ENCODE measurements at places on chromosomes 5 and 9.

DNA sequence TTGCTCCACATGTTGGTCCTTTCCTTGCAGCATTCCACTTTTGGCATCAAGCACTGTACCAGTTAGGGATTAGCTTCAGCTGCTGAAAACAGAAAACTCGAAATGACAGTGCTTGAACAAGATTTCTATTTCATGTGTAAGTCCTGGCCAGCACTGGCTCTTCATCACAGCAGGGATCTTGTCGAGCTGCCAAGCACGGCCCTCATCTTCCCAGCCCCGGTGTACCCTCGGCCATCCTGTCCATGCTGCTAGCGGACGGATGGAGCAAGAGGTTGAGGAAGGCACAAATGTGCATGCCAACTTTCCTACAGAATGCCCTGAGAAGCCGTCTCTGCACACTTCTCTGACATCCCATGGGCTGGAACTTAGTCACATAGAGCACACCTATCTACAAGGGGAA is 130.6 kb downstream of the TENT4A start:
- DNase-seq, result no peak

GRCh38 chr5:138875946-138876345 is 811 bp upstream of the LRRTM2 start:
- no peak for DNase-seq

DNA sequence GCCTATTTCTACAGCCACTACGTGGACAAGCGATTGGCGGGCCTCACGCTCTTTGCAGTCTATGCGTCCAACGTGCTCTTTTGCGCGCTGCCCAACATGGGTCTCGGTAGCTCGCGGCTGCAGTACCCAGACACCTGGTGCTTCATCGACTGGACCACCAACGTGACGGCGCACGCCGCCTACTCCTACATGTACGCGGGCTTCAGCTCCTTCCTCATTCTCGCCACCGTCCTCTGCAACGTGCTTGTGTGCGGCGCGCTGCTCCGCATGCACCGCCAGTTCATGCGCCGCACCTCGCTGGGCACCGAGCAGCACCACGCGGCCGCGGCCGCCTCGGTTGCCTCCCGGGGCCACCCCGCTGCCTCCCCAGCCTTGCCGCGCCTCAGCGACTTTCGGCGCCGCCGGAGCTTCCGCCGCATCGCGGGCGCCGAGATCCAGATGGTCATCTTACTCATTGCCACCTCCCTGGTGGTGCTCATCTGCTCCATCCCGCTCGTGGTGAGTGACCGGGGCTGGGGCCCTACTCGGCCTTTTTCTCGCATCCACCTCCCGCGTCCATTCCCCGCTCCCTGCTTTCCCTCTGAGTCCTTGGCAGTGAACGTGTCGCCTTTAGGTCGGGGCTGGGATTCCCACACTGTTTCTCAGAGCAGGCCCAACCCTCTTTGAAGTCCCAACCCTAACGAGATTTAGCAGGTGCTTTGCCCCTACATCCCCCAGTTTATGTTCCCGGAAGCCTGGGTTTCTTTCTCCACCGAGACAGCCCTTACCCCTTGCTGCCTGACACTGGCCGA is 1.8 kb downstream of the PTGER4 start:
- no peak for DNase-seq

DNA sequence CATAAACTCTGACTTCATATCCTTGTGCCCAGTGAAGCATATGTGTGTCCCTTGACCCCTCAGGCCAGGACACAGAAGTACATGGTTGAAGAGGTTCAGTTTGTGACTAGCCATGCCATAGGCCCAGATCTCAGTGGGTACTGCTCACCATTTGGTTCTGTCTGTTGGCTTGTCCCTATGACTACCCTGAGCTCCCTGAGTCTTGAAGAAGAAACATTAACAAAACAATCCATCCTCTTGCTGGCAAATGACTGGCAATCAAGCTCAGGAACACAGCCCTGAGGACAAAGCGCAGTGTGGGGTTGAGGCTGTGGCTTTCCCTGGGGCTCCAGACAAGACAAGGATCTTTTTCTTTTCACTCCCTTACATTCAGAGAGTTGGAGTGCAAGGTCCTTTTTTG is 46.3 kb downstream of the TNFAIP8 start:
- DNase-seq, result no peak

DNA sequence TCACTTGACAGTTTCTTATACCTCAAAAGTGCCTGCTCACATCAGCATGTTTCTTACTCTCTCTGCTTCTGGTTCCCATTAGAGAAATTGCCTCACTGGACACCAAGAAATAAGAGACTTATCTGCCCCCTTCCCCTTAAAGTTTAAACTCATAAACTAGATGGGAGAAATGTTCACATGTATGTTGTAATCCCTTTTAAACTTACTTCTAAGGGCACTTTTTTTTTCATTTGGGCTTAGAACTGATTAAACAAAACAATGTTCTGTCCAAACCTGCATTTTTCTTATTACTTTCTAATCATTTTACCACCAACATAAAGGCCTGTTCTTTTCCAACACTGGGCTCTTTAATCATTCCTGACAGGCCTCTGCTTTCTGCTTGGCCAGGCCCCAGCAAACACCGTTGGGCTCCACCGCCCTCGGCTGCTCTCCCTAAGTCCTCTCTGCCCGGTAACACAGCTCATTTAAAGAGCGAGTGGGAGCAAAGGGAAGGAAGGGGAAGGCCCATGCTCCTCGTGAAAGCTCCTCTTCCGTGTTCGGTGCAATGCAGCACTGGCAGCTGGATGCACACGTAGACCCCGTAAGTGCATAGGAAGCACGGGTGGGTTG is 53.4 kb downstream of the ROR2 start:
- DNase-seq, result no peak

DNA sequence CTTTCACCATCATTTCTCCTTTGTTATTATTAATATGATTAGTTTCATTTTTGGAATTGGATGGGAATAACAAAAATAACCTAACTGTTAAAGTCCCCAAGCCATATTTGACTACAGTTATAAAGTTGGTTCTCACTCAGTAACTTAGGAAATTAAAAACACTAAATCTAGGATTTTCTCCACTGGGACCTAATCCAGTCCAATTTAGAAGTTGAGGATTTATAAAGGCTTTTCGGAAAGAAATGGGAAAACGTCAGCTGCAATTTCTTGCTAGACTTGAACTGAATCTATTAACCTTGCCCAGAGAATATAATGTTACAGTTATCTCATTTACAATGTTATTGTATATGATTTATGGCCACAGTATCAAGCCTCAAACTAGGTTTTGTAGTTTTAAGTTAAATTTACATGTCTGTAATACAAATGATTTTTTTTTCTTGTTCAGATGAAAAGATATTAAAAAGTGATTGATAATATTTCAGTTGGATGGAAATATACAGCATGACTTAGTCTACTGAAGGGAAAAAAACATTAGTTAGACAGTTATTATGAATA is 524.3 kb upstream of the GRAMD2B start:
- DNase-seq, result no peak

GRCh38 chr5:149320791-149321330 is 24.4 kb upstream of the GRPEL2 start:
- DNase-seq, result no peak

DNA sequence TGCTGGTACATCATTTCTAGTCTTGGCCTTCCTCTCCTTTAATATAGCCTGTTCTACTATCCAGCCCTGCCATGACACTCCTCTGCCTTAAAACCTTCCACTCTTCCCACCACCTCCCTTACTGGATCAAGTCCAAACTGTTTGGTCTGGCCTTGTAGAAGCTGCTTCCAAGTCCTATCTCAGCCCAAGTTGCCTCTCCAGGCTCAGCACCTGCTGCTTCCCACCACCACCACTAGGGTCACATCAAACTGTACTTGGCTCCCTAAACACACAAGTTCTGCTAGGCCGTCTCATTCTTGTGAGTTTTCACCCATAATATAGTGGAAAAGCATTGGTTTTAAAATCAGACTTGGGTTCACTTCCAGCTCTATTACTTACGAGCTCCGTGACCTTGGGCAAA is 1.4 kb downstream of the NDUFA8 start:
- DNase-seq, result no peak

DNA sequence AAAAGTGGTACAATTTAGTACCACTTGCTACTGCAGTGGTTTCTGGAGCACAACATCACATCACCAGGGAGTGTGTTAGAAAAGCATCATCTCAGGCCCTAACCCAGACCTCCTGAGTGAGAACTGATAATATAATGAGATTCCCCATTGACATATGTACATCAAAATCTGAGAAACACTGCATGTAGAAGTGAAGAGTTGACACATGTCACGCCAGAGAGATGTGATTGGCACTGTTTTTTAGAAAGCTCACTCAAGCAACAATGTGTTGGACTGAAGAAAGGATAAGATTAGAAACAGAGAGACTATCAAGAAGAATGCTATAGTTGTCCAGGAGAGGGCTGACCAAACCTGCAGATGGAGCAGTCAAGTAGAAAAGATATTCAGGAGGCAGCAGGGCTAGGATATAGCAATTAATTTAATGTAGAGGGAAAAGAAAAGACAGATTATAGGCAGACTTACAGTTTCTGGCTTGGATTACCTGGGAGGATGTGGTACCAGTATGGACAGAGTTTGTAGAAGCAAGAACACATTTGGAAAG is 324.4 kb upstream of the ADAMTSL1 start:
- no peak for DNase-seq

GRCh38 chr5:62312036-62312435 is 6.0 kb downstream of the KIF2A start:
- DNase-seq, result no peak

DNA sequence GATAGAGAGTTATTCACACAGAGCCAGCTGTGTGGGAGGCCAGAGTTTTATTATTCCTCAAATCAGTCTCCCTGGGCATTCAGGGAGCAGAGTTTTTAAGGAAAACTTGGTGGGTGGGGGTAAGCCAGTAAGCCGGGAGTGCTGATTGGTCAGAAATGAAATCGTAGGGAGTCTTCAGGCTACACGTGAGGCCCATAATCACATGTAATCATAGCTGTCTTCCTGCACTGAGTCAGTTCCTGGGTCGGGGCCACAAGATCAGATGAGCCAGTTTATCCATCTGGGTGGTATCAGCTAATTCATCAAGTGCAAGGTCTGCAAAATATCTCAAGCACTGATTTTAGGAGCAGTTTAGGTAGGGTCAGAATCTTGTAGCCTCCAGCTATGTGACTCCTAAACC is 10.8 kb upstream of the TTC39B start:
- DNase-seq, result no peak

DNA sequence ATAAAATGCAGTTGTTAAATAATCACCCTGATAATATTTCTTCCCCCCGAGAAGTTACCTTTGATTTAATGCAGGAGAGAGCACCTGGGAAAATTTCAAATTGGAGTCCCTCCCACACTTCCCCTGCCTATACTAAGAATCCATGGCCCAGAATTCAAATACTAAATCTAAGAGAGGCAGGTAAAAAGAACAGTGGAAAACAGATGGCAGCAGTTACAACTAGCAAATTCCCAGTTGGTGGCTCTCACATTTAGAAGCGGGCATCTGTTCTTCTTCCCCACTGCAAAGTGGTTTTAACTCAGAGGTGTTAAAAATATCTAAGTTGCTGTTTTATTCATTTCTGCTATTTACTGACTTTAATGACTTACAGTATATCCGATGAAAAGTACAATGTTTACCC is 210.4 kb upstream of the ELAVL2 start:
- DNase-seq, result no peak

DNA sequence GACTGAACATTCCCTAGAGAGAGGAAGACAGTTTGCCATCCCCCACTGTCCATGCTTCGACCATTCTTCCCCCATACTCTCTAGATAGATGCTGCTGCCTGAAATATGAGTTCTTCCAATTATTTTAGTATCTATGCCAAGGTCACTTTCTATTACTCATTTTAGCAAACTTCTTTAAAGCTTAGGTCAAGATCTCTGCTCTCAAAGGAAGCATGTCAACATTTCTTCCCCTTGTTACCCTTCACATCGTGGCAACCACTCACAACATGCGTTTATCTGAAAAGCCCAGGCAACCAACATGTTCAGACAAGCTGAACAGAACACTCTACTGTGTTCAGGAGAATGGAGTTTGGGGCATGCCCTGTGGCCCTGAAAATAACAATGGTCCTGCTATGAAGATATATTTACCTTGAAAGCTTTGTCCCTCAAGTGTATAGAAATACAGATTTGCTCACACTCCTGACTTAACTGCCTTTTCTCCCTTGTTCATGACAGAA is 138.4 kb upstream of the KIF2A start:
- no peak for DNase-seq

GRCh38 chr5:160619381-160619780 is 197.7 kb downstream of the PTTG1 start:
- no peak for DNase-seq

GRCh38 chr5:119340597-119341218 is 15.1 kb upstream of the TNFAIP8 start:
- DNase-seq, result no peak

- no peak for DNase-seq
These were observed 200.6 kb downstream of the SGCD start for GRCh38 chr5:156527611-156528010.

- DNase-seq, result no peak
These were observed 80.0 kb upstream of the TUT7 start for GRCh38 chr9:86434039-86434726.

GRCh38 chr9:21813575-21814473 is 11.4 kb downstream of the MTAP start:
- DNase-seq, result peak; percentile 29

- DNase-seq, result peak; percentile 64
These were observed at the start of gene RXRA for GRCh38 chr9:134325813-134326723. Gene RXRA, plus strand, starts transcription at chr9:134326455. Its CDS starts 177 bp downstream, at chr9:134326632.

DNA sequence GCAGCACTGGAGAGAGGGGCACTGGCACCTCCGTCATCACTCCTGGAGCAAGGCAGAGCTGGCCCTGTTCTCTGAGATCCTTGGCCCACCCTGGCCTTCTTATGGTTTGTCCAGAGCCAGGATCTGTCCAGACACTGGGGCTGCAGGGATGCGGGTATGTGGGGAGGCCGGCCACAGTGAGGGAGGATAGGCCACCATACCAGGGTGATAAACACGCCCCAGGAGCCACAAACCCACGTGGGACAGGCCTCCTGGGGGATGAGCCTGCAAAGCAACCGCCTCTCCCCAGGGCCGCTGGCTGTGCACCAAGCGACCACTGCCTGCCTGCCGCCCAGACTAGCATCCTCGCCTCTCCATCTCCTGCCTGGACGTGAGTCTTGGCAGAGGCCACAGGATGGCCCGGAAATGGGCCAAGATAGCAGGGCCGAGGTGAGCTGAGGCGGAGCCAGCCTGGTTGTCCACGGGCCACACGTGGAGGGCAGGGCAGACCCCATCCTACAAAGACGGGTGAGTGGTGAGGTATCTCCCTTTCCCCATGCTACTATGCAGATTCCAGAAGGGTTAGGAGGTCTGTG is 4.5 kb downstream of the OBP2A start:
- DNase-seq, result no peak
